NCI-H1694 (cell line): ENCODE measurements at places on chromosomes 7 and 10.

DNA sequence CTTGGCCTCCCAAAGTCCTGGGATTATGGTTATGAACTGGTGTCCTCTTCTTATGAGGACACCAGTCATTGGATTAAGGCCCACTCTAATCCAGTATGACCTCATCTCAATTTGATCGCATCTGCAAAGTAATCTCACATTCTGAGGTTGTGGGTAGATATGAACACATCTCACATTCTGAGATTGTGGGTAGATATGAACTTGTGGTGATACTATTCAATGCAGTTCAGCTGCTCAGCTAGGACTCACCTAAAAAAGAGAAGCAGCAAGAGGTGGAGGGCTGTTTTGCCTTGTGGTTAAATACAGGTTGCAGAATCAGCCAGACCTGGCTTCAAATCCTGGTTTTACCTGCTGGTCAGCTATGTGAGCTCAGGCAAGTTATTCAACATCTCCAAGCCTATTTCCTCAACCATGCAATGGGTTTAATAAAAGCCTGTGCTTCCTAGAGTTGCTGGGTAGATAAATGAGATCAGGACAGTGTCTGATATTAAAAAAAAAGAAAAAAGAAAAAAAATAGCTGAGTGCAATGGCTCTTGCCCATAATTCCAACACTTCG is 8.5 kb upstream of the BAG3 start:
- no peak for DNase-seq

GRCh38 chr7:112619343-112619742 is 138.6 kb downstream of the LSMEM1 start:
- DNase-seq, result no peak

DNA sequence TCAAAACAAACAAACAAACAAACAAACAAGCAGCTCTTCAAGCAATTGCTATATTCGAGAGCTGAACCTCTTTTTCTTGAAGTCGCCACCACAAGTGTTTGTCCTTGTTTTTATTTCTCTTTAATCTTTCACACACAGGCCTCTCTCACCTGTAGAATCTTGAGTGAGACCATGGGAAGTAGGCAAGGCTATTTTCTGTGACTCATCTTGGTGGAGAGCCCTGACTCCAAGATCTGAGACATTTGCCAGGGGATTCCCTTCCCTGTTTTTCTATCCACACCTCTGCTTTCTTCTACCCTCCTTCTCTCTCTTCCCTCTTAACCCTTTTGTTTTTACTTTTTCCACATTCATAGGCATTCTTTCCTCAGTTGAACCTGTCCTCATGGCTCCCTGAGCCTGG is 8.0 kb upstream of the TAS2R60 start:
- no peak for DNase-seq

GRCh38 chr10:21919117-21919516 is 84.4 kb downstream of the DNAJC1 start:
- no peak for DNase-seq

DNA sequence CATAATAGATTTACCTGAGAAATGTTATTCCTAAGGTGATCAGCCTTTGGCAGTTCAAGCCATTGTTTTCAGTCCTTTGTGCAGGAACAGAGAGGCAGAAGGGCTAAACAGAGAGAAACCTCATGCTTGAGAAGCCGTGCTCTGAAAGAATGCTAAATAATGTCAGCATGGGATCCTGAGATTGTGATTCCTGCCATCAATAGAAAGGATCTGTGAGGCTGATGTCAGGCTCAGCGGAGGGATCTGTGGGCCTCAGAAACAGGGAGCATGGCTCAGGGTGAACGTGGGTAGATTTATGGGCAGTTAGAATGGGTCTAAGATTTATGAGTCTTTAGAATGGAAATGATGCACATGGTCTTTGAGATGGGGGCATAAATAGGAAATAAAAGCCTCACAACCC is 439.2 kb upstream of the IGFBP3 start:
- no peak for DNase-seq

DNA sequence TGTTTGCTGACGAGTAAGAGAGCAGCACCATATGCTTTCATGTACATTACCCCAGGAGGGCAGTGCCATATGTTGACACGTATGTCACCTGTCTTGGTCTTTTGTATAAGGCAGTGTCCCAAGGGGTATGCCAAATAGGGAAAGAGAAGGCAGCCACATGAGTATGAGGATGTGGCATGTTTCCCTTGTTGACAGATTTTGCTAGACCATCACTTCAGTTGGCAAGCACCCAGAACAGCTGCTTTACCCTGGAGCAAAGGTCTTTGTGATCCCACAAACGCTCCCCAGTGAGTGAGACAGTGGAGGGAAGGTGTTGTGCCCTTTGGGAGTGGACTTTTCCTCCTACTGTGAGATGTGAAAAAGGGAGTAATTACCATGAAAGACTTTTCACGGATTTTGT is 350.1 kb downstream of the ETV1 start:
- DNase-seq, result peak; percentile 79

- no peak for DNase-seq
Observed at GRCh38 chr7:1695800-1696454, 25.9 kb downstream of the ELFN1 start.

DNA sequence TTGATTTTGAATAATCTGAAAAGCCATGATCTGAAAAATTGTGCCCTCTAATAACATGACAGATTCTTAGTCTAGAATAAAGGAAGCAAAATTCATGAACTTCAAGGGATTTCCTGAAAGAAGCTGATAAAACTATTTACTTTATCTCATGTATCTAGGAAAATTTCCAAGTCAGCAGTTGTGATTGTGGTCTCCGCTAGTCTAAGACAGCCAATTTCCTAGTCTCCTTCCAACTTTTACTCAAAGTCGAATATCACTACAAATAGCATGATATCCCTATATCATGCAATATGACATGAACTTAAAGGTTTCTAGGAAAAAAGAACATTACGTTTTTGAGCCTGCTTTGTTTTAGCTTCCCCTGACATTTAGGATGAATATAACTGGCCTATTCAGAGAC is 202.1 kb upstream of the GHITM start:
- no peak for DNase-seq

DNA sequence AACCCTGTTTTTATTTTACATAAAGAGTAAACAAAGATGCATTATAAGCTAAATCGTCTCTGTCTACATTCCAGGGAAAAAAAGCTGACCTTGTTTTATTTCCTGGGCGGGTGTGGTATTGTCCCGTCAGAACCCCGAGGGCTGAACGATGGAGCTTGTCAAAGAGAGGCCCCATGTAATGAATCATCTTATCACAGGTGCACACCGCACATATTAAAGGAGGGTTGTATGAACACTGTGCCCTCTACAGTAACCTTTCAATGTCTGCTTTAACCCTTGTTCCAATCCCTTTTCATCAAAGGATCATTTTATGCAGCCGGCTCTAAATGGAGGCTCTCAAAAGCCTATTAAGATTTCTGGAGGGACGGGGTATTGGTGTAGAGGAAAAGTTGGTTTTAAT is 158.5 kb upstream of the YAE1 start:
- DNase-seq, result no peak

DNA sequence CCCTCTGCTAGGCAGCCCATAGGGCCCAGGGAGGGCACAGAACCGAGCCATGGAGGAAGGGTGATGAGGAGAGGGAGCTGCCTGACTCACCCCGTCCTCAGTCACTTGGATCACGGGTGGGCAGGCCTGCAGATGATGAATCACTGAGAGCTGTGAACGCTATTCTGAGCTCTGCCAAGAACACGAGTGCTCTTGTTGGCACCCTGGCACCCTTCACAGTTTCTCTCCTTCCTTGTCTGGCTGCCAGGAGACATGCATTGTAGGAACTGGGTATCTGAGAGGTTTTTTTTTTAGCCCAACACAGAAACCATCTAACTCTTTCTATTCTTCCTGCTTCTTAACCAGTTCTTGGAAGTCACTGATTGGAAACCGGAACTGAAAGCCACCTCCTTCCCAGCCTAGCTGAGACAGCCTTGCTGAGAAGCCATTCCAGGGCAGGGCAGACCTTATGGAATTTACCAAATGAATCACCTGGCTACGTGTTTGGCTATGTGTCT is 82.1 kb downstream of the SLC37A3 start:
- DNase-seq, result no peak

GRCh38 chr7:45682358-45682735 is 108.2 kb downstream of the ADCY1 start:
- no peak for DNase-seq

DNA sequence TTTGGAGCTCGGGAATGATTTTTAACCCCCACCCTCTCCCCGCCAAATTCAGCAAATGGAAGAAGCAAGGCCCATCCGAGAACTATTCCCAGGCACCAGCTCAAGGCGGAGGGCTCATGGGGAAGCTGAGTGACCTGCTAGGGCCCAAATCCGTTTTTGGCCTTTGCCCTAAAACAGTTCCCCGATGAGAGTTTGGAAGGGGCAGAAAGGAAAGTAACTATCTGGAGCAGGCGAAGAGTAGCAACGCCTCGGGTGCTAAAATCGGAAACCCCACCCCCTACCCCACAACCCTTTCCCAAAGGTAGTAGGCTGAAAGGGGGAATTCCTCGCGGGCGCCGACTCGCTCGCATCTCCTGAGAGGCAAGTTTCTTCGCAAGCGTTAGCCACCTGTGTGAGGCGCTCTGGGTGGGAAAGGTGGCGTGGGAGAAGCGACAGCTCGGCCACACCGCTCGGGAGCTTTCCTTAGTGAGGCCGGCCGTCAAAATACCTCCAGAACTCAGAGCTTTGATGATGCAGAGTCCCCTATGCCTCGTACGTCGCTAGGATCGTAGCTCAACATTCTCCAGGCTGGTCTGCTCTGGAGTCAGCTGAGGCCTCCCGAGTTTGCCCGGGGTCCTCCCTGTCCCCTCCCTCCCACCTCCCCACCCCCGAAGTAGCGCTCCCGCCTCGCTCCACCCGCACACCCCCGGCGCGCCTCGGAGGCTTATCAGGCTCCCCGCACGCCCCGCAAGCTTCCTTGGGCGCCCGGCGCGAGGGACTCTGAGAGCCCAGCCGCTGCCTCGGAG is 642 bp upstream of the PRKG1 start:
- DNase-seq, result peak; percentile 4

GRCh38 chr10:93435621-93436397 is 46.3 kb downstream of the MYOF start:
- no peak for DNase-seq

- DNase-seq, result no peak
Observed at GRCh38 chr10:62261666-62262065, 7.0 kb downstream of the RTKN2 start.

- no peak for DNase-seq
Observed at GRCh38 chr7:87774690-87775089, 101.5 kb downstream of the SLC25A40 start.

DNA sequence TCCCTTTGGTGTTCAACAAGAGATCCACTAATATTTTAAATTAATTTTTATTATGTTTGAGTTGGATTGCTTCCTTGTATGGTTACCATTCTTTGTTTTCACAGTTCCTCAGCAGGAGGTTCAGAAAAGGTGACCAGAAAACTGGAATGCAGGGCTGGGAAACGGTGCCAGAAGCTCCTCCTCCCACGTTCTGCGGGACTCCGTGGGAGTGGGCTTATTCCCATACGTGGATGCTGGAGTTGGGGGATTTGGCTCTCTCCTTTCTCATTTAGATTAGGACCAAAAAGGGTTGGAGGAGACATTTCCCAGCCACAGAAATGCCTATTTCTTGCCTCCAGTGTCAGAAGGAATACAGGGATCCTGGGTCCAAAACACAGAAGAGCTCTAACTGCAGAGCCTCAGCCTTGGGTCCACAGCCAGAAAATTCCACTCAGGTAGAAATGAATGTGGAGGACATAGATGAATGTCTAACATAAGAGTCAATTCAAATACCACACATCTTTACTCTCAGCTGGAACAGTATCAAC is 56.0 kb downstream of the SORBS1 start:
- DNase-seq, result no peak

GRCh38 chr10:99562631-99563030 is 29.9 kb downstream of the NKX2-3 start:
- DNase-seq, result no peak

DNA sequence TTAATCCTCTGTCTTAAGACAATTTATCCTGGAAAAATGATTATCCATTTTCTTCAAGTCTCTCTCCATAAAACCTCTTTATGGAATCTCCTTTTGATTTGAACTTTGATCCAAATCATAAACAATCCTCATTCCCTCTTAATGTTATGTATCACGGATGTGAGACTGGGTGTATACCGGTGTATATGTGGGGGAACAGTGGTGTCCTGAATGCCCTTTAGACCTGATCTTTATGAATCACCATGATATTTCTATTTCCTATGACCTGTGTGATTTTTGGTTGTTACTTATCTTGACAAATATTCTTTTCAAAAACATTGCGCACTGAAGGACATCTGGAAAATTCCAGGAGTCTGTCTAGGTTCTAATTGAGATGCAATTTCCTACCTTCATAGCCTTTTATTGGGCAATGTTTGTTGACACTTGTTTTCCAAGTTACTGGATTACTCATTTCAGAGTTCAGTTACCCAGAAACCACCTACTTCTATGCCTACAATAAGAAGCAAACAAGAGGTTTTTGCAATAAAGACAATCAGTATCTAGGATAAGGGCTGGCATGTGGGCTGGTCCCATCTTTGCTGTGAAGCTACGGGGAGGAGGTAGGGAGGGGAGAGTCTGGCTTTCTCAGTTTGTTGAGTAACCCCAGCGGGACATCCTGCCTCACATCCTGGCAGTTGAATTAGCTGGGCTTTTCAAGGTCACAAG is 190.4 kb downstream of the CTTNBP2 start:
- no peak for DNase-seq

- no peak for DNase-seq
Observed at GRCh38 chr10:119670717-119671116, 19.5 kb downstream of the BAG3 start.

- DNase-seq, result no peak
Observed at GRCh38 chr7:74017125-74017524, 10.8 kb upstream of the ELN start.

GRCh38 chr7:30727061-30727945 is 24.6 kb upstream of the INMT start:
- no peak for DNase-seq

DNA sequence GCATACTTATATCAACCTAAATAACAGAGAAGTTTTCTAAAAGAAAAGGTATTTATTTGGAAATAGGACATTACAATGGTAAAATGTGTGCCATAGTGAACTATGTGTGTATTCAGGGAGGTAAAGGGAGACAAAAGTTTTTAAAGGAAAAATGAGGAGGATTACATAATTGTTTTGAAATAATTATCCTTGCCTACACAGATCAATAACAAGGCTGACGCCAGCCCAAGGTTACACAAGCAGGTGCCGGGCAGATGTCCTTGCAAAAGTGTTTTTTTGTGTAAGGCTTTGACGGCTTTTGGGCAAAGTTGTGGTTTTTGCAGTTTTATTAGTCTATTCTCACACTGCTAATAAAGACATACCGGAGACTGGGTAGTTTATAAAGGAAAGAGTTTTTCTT is 22.7 kb upstream of the SLC35B4 start:
- no peak for DNase-seq

DNA sequence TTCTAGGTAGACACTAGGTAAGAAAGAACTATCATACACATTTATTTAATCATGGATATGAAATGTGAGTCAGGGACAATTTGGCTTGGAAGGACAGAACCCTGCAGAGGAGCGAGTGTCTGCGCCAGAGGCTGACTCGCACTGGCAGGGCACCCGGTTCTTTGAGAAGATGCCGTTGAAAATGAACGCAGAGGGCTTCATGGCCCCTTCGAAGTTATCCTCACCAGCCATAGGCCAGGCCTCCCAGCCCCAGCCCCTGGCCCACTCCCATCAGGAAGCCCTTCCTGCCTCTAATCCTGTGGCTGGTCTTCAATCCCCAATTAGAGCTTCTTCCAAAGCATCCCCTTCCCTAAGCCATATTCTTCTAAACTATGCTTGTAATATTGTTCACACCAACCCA is 239.8 kb downstream of the TCERG1L start:
- DNase-seq, result no peak
